ENCODE measurements at places on chromosomes 1 and 21. TPM values are rescaled to one million over a fixed set of nuclear protein-coding genes. Genes with fewer than 3 reads are reported as not detected.

DNA sequence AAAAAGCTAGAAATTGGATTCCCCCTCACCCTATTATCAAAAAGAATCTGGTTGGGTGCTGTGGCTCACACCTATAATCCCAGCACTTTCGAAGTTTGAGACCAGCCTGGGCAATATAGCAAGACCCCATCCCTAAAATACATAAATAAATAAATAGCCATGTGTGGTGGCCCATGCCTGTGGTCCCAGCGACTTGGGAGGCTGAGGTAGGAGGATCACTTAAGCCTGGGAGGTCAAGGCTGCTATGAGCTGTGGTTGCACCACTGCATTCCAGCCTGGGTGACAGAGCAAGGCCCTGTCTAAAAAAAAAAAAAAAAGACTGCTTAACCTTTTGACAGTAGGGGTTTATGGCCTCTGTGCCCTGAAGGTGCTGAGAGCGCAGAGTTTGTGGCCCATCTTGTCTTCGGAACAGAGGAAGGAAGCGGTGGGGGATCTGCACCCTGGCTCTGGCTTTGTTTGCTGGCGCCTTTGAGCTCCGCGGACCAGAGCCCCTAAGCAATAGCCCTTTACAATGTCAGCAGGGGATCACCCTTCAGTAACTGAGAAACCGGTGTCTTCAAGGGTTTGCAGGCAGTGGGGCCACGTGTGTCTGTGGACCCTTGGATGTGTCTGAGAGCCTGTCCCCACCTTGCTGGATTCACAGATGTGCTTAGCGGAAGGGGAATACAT, 22.1 kb downstream of the SLC2A7 start:
- H3K4me1 ChIP-seq: no peaks in the 10 kb centered on the region
- no peak for DNase-seq
- H3K36me3 ChIP-seq: no peaks in the 10 kb centered on the region
- no peak overlapping the region for H3K27ac ChIP-seq
- no peaks in the 10 kb centered on the region for H3K27me3 ChIP-seq

Gene RHCE
- 0.47 TPM for total RNA-seq

GRCh38 chr1:10638559-10639005, 157.9 kb downstream of the CASZ1 start:
- no peak overlapping the region for H3K27ac ChIP-seq
- H3K4me3 ChIP-seq: peak overlapping the region; percentile 23
- DNase-seq: no peak
- no peaks in the 10 kb centered on the region for H3K27me3 ChIP-seq

Gene C1orf115
- total RNA-seq: 20.5 TPM

DNA sequence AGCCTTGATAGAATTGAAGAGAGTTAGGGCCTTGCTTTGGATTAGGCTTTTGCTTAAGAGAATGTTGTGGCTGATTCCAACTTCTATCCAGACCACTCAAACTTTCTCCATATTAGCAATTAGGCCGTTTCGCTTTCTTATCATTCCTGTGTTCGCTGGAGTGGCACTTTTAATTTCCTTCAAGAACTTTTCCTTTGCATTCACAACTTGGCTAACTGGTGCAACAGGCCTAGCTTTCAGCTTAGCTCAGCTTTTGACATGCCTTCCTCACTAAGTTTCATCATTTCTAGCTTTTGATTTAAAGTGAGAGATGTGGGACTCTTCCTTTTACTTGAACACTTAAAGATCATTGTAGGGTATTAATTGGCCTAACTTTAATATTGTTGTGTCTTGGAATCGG, 183.6 kb upstream of the L1TD1 start:
- no peaks in the 10 kb centered on the region for H3K36me3 ChIP-seq
- no peak overlapping the region for H3K27ac ChIP-seq
- DNase-seq: no peak

DNA sequence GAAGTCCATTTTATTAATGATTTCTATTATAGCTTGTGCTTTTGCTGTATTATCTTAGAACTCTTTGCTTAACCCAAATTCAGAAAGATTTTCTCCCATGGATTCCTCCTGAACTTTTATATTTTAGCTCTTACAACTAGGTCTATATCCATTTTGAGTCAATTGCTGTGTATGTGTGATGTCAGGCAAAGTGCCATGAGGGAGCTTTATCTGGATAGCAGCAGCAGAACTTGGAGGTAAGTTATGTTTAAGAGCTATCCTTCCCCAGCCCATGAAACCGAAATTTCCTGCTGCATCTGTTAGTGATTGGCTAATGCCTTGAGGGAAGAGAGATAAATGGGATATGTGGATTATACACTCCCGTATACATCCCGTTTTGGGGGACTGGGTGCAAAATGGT, 29.9 kb downstream of the ADAM30 start:
- no peak overlapping the region for H3K4me3 ChIP-seq
- peaks cover 6% of the 10 kb centered on the region for H3K27me3 ChIP-seq
- H3K27ac ChIP-seq: no peak overlapping the region
- no peak for DNase-seq
- H3K4me1 ChIP-seq: no peaks in the 10 kb centered on the region

DNA sequence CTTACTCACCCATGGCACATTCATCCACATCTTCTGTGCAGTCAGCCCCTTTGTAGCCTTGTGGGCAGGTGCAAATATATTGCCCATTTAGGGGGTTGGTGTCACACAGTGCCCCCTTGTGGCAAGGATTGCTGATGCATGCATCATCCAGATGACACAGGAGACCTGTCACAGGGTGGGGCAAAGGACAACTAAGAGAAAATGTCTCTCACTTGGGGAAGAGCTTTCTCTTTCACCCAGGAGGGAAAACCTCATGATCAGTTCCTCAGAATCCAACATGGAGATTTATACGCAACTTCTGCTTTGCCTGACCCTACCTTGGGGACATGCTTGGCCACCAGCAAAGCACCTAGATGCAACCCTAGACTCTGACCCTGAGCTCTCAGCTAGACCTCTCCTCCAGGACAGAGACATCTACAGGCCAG, 71.8 kb upstream of the ADAM30 start:
- peaks cover 81% of the 10 kb centered on the region for H3K36me3 ChIP-seq
- DNase-seq: peak; percentile 42
- H3K4me3 ChIP-seq: no peak overlapping the region
- H3K27me3 ChIP-seq: no peaks in the 10 kb centered on the region
- peaks cover 52% of the 10 kb centered on the region for H3K4me1 ChIP-seq

Gene AIDA
- total RNA-seq: 41.7 TPM

Gene CELSR2
- 8.8 TPM for total RNA-seq

Gene IRF6
- 28.2 TPM for total RNA-seq

- peaks cover 16% of the 10 kb centered on the region for H3K4me1 ChIP-seq
- no peaks in the 10 kb centered on the region for H3K36me3 ChIP-seq
- no peak overlapping the region for H3K27ac ChIP-seq
- no peak for DNase-seq
- no peak overlapping the region for H3K4me3 ChIP-seq
Measured at GRCh38 chr21:41866274-41866809, 12.8 kb downstream of the PRDM15 start.

DNA sequence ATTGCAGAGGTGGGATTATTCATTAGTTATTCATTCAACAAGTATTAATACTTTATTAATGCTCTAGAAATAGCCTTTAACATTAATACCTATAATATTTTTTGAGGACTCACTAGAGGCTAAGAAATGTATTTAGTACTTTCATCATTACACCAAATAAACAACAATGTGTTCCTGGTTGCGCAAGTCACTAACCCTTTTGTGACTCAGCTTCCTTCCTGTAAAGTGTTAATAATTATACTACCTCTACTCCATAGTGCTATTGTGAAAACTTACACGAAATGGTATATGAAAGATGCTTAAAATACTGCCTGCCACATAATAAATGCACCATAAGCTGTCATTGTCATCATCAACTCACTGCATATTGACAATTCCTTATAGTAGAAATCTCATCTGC, 431.0 kb downstream of the DPYD start:
- no peaks in the 10 kb centered on the region for H3K36me3 ChIP-seq
- no peak for DNase-seq
- no peaks in the 10 kb centered on the region for H3K4me1 ChIP-seq
- no peaks in the 10 kb centered on the region for H3K27me3 ChIP-seq

DNA sequence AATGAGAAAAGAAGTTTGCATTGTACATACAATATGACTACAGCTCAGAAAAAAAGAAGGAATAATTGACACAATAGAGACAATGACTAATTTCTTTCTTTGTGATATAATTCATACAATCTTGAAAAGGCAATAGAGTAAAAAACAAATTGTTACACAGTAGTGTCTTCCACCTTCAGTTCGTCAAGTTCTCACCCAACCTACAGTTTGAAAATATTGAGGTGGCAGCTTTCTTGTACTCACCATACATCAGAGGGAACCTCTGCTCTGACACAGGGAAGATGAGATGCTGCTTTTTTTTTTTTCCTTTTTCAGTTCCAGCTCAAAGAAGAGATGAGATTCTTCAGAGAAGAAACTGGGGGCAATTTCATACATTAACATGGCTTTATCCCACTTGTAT, 173.2 kb downstream of the ATP6V1G3 start:
- no peak for DNase-seq
- no peaks in the 10 kb centered on the region for H3K27me3 ChIP-seq
- no peak overlapping the region for H3K27ac ChIP-seq
- no peak overlapping the region for H3K4me3 ChIP-seq
- no peaks in the 10 kb centered on the region for H3K4me1 ChIP-seq

DNA sequence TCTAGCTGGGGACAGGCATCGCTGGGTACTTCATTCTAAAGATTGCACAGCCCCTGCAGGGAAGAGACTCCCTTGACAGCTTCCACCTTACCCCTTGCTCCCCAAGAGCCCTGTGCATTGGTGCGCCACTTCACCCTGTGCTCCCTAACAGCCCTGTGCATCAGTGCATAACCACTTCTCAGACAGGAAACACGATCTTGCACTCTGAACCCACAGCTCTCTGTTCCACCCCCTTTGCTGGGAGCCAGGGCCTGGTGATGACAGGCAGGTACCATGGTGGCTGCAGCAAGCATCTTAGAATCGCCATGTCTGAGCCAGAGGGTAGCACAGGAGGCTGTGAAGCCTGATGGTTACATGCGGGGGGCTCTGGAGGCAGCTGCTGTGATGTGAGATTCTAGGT, 5.0 kb downstream of the ALPL start:
- no peak overlapping the region for H3K4me3 ChIP-seq
- no peak for DNase-seq
- peaks cover 18% of the 10 kb centered on the region for H3K27me3 ChIP-seq
- H3K27ac ChIP-seq: no peak overlapping the region
- no peaks in the 10 kb centered on the region for H3K36me3 ChIP-seq

GRCh38 chr1:165836664-165837482, 9.5 kb downstream of the UCK2 start:
- H3K27ac ChIP-seq: no peak overlapping the region
- no peak for DNase-seq
- no peaks in the 10 kb centered on the region for H3K36me3 ChIP-seq
- H3K27me3 ChIP-seq: no peaks in the 10 kb centered on the region

DNA sequence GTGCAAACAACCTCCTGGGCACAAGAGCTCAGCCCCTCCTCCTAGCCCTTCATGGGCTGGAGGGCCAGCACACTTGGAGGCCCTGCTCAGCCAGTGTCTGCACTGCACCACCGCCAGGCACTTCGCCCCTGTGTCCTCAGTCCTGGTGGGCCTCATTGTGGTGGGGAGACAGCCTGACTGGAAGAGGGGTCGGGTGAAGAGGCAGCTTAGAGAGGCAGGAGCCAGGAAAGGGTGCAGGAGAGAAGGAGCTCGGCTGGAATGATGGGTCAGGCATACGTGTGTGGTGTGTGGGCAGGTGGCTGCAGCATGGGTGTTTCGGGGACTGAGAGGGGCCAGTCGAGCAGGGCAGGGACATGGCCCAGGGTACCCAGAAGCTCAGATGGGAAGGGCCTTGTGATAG, 4.1 kb downstream of the WNT3A start:
- H3K4me1 ChIP-seq: peaks cover 4% of the 10 kb centered on the region
- peaks cover 60% of the 10 kb centered on the region for H3K27me3 ChIP-seq
- H3K27ac ChIP-seq: no peak overlapping the region
- H3K4me3 ChIP-seq: no peak overlapping the region
- DNase-seq: no peak

DNA sequence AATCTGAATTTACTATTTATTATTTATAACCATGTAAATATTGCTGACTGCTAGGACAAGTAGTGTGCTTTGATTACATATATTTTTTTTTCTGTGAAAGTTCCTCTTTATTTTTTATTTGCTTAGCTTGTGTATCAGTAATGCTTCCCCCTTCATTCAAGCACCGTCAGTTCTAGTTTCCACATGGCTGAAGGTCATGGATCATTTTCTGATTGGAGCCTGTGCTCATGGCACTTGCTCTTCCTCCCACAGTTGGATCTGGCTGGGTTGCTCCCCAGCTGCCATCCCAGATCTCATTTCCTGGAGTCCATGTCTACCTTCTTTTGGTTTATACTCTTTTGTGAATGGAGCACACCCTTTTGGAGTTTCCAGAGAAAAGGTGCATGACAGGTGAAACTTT, 57.0 kb upstream of the IGSF5 start:
- H3K4me1 ChIP-seq: peaks cover 4% of the 10 kb centered on the region
- no peaks in the 10 kb centered on the region for H3K27me3 ChIP-seq
- DNase-seq: no peak
- H3K4me3 ChIP-seq: no peak overlapping the region

Gene TRIM33
- total RNA-seq: 19.6 TPM

Gene RHOU
- 3.5 TPM for total RNA-seq

DNA sequence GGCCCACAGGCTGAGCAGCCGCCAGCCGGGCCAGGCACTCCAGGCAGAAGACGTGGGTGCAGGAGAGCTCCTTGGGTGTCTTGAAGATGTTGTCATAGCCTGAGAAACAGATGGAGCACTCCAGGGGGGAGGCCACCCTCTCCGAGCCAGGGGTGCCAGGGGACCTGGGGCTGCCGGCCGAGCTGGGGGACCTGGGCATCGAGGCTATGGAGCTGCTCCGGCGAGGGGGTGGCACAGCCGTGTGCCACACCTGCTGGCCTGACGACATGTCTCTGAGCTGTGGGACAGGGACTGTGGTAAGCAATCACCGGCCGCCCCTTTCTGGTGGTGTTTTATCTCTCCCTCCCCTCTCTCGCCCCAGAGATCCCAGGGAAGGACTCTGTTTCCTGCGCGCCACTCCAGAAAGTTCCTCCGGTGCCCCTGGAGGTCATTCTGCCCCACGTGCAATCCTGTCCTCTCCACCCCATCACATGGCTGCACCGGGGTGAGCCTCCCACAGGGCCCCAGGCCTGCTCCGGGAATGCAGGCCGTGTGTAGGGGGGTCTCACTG, 1.7 kb downstream of the RNF223 start:
- no peak overlapping the region for H3K4me3 ChIP-seq
- H3K36me3 ChIP-seq: no peaks in the 10 kb centered on the region
- peaks cover 66% of the 10 kb centered on the region for H3K27me3 ChIP-seq
- no peak overlapping the region for H3K27ac ChIP-seq
- H3K4me1 ChIP-seq: peaks cover 4% of the 10 kb centered on the region

DNA sequence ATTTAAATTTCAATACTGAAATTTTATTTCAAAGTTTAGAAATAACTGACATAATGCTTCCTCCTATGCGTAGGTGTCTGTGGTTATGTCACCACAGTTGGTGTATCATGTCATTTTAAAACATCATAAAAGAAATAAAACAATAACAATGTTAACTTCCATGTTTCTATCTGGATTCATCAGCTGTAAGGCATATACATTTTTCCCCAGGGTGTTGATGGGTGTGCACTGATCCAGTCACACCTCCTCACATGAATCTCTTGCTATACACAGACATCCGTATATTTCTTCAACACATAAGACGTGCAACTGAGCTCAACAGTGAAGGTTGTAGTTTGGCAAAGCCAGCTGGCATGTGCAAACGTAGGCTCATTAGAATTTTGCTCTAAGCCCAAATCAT, 6.2 kb downstream of the KCNA3 start:
- H3K4me3 ChIP-seq: peak overlapping the region; percentile 7
- H3K27ac ChIP-seq: no peak overlapping the region
- DNase-seq: no peak
- no peaks in the 10 kb centered on the region for H3K36me3 ChIP-seq

Gene STX12
- 24.0 TPM for total RNA-seq

- H3K4me1 ChIP-seq: peaks cover 52% of the 10 kb centered on the region
- no peaks in the 10 kb centered on the region for H3K27me3 ChIP-seq
- no peak overlapping the region for H3K4me3 ChIP-seq
- DNase-seq: no peak
Measured at GRCh38 chr1:164755690-164756089, 196.7 kb downstream of the PBX1 start.

Gene GABPA
- 15.0 TPM for total RNA-seq

Measured in heart right ventricle (tissue), 16 donors.